ENCODE measurements at places on chromosomes 5 and 9.

GRCh38 chr5:1749346-1750124 is 50.1 kb downstream of the MRPL36 start:
- no peak for DNase-seq

- no peak for DNase-seq
Measured at GRCh38 chr9:37102486-37102885, 17.9 kb upstream of the ZCCHC7 start.

GRCh38 chr9:99750526-99750925 is 71.2 kb upstream of the NR4A3 start:
- DNase-seq, result no peak

DNA sequence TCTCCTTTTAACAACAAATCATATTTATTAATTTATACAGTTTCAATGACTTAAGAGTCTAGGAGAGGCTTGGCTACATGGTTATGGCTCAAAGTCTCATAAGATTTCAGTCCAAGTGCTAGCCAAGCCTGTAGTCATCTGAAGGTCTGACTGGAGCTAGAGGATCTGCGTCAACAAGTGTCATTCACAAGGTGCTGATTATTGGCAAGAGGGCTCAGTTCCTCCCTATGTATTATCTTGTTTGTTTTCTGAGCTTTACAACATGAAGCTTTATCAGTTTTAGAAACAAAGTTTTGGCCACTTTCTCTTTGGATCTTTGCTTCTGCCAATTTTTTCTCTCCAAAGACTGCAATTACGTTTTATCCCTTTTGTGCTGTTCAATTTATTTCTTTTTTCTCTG is 94.7 kb downstream of the RICTOR start:
- no peak for DNase-seq

DNA sequence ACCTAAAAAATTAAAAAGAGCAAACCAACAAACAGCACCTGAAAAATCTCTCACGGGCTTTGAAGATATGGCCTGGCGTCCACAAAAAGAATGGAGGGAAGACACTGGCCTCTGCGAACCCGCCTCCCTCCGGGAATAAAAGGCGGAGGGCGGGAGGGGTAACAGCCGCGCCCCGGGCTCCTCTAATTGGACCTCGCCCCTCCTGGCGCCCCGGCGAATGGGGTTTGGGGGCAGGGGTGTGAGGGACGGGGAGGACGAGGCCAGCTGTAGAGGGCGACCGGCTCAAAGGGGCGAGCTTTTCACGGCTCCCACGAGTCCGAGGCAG is 753 bp downstream of the FANCC start:
- peak; percentile 83 for DNase-seq

- no peak for DNase-seq
Measured at GRCh38 chr9:108662091-108662875, 193.5 kb downstream of the ACTL7B start.

- DNase-seq, result no peak
Measured at GRCh38 chr9:135076143-135076875, 11.2 kb upstream of the OLFM1 start.

- no peak for DNase-seq
Measured at GRCh38 chr5:133402775-133403174, 209.6 kb downstream of the FSTL4 start.

GRCh38 chr5:176391999-176392398 is 3.4 kb downstream of the HIGD2A start:
- no peak for DNase-seq

GRCh38 chr5:41200506-41200905 is 12.8 kb downstream of the C6 start:
- DNase-seq, result no peak

Measured in neuronal stem cell (in vitro differentiated cells).